Gastrocnemius medialis (tissue), 4 donors: ENCODE measurements at places on chromosomes 2 and 18. TPM values are rescaled to one million over a fixed set of nuclear protein-coding genes. Genes with fewer than 3 reads are reported as not detected.
A peak's percentile ranks its signal among the peaks of the same experiment; 100 is the strongest.

The POTEI gene
- not detected for total RNA-seq

- DNase-seq, result no peak
Measured at GRCh38 chr18:40366521-40366920, 1588.5 kb upstream of the PIK3C3 start.

DNA sequence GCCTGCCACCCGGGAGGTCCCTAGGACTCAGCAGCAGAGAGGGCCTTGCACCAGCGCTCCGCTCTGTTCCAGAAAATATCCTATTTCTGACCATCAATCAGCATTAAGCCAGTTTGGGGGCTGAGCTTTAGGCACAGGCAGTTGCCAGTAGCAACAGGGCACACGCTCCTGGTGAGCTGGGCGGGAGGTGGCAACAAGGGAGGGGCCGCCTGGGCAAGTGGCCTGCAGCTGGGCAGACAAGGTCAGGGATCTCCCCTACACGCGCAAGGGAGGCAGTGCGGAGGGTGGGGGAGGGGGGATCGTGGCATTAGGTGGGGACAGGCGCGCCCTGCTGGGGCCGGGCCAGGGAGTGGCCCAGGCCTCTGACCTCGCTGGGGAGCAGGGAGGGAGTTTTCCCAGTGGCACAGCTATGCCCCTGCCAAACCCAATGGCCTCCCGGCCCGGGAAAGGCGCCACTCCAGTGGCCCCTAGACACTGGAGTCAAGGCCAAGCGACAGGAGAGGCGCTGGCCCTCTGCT, 302.8 kb downstream of the NCKAP5 start:
- no peak for DNase-seq

DNA sequence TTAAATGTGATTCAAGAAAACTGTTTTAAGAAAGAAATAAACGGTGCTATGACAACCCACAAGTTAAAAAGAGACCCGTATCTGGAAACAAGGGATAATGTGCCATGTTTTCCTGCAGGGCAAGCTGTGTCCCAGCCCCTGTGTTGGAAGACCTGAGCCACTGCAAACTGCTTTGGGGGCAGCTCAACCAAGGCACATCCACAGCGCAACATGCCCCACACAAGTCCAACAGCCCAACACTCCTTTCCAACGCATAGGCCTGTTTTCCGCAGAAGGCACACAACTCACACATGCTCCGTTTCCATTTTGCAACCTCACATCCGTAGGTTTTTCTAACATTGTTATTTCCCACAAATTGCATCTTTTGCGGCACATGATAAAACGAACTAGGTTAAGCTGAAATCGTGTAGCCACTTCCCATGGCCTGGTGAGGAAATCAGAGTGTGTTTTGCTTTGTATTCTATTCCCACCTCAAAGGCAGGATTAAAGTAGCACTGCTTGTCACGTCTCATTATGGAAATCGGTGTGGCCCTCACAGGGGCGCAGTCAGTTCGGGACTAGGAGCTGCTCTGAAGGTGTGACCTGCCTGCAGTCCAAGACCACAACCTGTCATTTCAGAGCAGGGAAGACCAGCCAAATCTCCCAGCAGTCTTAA, 50.5 kb upstream of the ZNF516 start:
- no peak for DNase-seq

The LOXHD1 gene
- not detected for total RNA-seq

GRCh38 chr2:232891621-232892071, 21.6 kb downstream of the SNORC start:
- no peak for DNase-seq

GRCh38 chr2:9300214-9300613, 93.6 kb downstream of the ASAP2 start:
- DNase-seq, result no peak

DNA sequence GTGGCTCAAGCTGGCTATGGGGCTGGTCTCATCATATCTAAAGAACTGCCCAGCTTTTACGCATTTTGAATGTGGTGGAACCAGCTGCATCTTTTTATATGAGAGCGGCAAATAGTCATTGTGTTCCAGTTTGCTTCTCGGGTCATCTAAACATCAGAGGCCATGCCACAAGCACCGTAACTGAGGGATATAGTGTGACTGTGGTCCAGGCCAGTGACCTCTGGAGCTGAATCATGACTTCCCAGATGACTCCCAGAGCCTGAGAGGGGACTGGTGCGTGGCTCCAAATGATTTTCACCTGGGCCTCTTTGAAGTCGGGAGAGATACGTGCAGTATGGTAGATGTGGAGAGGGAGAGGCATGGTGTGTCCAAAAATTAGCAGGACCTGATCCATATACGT, 271.0 kb downstream of the NEDD4L start:
- DNase-seq, result peak; percentile 54

The GALR1 gene
- total RNA-seq, result not detected

DNA sequence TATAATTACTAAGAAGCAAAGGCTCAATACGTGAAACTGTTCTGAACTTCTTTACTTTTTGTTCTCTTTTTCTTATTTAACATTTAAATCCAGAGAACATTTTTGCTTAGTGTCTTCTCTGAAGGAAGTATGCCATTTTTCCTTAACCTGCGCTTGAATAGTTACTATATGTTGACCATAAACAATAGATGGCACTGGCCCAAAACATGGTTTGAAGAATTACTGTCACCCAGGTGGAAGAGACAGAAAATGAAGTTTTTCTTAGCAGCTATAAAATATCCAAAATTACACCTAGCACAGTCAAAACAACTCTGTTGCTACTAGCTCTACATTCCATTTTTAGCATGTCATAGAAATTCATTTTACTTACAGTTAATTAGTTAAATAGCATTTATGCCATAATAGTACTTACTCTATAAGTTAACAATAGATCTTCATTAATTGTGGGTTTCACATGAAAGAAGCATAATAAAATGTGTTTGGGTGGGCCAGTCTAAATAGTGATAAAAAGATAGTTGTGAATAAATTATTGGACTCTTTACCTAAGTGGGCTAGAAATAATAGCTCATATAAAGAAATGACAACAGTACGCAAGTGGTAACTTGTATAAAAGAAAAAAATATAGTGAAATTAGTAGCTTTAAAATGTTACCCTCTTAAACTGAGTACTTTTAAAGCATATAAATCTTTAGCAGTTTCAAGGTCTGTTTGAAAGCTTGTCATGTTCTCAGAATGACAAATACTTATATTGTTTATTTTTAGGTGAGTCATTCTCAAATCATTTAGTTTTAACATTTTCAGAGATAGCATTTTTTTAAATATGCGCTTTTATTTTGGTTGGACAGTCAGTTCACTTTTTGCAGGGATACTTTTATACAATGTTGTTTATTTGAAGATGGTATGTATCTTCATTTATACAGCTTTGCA, 3.7 kb downstream of the ETAA1 start:
- DNase-seq, result no peak

The TMX3 gene
- 18.6 TPM for total RNA-seq

The ANKRD30B gene
- not detected for total RNA-seq

DNA sequence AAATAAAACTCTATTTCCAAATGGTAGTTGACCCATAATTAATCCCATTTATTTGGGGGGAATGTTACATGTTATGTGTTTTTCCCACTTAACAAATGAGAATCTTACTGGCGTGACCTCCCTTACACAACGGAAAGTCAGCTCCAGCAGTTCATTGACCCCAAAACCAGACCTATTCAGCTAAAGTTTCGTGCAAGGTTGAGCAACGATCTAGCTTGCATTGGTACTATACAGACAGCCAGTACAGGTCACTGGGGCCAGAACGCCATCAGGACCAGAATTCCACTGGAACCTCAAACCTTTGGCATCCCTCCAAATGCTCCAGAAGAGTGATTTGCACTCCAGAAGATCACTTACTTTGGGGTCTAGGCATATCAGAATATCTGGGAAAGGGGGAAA, 6.8 kb upstream of the CTAGE1 start:
- no peak for DNase-seq

- no peak for DNase-seq
Measured at GRCh38 chr2:207995887-207996286, 29.4 kb downstream of the PLEKHM3 start.

DNA sequence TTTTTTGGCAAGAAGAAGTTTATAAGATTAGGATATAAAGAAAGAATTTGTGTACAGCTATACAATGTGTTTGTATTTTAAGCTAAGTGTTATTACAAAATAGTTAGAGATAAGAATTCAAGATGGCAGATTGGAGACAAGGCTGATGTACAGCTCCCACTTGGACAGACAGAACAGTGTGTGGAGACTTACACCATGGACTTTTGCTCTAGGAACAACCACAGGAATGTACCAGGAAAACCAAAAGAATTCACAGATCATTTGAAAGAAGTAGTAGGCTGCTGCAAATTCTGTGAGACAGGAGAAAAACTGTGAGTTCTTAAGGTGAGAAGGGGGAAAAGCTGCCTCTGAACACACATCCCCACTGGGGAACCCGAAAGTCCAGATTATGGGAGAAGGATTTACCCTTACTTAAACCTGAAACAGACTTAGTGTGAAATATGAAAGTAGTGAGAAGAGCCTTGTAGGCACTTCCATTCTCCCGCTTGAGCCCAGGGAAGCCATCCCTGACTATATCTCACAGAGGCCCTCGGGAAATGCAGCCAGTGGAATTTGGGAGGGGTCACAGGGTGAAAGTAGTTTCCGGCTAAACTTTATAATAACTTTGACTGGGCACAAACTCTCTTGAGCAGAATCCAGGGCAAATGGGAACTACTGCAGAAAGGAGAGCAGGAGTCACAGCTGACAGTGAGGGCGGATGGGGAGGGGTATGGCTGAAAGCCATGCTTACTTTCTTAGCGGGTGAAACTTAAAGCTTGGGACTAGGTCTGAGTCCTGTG, 11.6 kb upstream of the RPRD1A start:
- DNase-seq, result no peak

The MYO5B gene
- total RNA-seq, result 0.39 TPM

DNA sequence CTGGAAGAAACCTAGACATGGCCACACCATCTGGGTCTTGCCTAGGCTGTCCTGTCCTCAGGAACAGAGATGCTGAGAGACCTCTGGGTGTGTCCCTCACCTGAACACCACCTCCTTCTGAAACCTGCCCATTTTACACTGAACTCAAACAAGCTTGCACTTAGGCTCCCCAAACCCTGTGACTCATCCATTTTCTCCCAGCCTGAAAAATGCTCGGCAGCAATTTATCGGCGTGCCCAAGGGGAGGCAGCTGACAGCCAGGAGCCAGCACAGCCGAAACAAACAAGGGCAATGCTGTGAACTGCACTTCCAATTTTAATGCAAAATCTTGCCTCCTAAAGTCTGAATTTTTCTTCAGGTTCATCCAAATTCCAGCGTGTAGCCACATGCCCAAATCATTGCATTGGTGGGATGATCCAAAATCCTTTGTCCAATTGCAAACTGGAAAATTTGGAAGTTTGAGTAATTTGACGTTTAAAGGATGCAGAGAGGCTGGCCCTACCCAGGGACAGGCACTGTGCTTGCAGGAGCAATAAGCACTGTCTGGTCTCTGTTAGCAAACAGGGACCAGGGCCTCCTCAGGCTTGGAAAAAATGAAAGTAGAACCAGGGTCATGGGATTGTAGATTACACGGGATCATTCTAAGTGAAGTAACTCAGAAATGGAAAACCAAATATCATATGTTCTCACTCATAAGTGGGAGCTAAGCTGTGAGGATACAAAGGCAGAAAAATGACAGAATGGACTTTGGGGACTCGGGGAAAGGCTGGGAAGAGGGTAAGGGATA, 67.7 kb downstream of the GALNT14 start:
- no peak for DNase-seq

DNA sequence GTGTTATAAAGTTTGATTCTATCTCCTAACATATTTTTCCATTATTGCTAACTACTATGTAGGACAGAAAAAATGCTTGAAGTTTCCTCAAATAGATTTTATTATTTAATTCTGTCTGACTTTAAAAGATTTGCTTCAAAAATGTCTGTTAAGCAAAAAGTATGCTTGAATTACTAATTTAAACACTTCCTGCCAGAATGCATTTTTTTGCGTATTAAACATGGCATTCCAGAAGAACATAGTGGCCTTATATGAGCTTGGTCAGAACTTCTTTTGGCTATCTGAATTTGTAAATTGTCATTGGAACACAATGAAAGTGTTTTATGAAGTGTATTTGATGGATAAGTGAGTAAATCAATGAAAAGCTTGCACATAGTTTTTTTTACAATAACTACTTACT, 37.8 kb downstream of the MBD5 start:
- no peak for DNase-seq

- DNase-seq, result no peak
Measured at GRCh38 chr2:74847070-74847858, 13.3 kb downstream of the HK2 start.

- peak; percentile 81 for DNase-seq
Measured at GRCh38 chr2:24359129-24360049, 947 bp downstream of the ITSN2 start.

The MRPS5 gene
- total RNA-seq, result 106 TPM

- no peak for DNase-seq
Measured at GRCh38 chr18:45280481-45281276, 334.6 kb upstream of the SLC14A2 start.

DNA sequence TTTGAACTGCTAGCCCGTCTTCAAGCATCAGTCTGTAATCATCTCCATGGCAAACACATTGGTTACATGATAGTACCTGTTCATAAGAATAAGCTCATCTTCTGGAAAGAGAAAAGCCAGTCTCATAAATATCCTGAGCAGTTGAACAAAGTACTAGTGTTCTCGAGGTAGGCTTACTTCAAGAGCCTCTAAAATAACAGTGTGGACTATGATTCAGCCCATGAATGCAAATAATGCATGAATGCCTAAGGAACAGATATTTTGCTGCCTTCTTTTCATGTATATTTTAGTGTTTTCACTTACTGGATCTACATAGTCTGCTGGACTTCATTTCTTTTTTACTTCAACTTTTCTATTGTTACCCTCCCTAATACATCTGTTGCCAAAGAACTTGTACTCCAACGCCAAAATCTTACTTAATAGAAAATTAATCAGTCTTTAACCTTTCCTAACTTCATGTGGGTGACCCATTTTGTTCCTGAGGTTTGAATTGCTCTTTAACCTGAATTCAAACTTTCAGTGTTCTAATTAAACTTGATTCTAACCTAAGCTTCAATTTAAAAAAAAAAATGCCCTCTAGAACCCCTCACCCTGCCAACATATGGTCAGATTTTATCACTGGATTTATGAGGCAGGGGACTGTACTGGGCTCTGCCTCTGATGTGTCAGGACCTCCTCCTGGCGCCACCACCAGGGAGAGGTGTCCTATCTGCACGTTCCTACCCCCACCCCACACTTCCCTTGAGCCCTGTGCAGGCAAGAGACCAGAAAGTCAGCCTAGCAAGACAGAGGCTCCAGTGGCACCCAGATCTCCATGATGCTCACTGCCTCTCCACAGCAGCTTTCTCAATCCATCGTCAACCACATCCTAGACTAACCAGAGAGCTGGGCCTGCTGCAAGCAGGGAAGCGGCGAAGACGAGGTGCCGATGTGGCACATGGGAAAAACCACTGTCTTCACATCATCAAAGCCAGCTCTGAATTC, 264.7 kb upstream of the ID2 start:
- DNase-seq, result no peak

- no peak for DNase-seq
Measured at GRCh38 chr2:121431214-121431613, 99.5 kb upstream of the RNU4ATAC start.

The MTX2 gene
- total RNA-seq, result 38.4 TPM
